ENCODE measurements at places on chromosomes 12 and 14.

DNA sequence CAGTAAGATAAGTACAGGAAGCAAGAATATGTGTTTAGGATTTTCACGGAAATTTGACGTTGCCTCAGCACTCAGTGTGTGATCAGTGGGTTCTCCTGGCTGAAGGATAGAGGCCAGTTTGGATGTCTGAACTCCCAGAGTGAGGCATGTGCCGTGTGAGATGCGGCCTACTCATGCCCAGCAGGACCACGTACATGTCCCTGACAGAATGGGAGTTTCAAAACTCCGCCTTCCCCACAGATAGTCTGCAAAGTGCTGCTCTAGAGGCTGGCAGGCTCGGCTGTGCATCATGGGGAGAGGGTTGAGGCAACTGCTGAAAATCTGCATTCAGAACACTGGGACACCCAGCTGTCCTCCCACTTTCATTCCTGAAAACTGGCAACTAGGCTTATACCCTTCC, 58.3 kb downstream of the NINJ2 start:
- peaks cover 2% of the 10 kb centered on the region for H3K36me3 ChIP-seq
- H3K4me3 ChIP-seq, result no peak overlapping the region
- H3K27me3 ChIP-seq, result no peaks in the 10 kb centered on the region
- DNase-seq, result no peak
- peaks cover 15% of the 10 kb centered on the region for H3K4me1 ChIP-seq

GRCh38 chr12:92085040-92085735, 60.5 kb downstream of the BTG1 start:
- no peaks in the 10 kb centered on the region for H3K36me3 ChIP-seq
- no peak overlapping the region for H3K4me3 ChIP-seq
- H3K4me1 ChIP-seq, result peaks cover 49% of the 10 kb centered on the region
- no peak for DNase-seq

- H3K4me1 ChIP-seq, result no peaks in the 10 kb centered on the region
- no peak overlapping the region for H3K27ac ChIP-seq
- no peak overlapping the region for H3K4me3 ChIP-seq
- no peak for DNase-seq
- no peaks in the 10 kb centered on the region for H3K36me3 ChIP-seq
Measured at GRCh38 chr12:31023271-31023724, 50.4 kb upstream of the DDX11 start.

DNA sequence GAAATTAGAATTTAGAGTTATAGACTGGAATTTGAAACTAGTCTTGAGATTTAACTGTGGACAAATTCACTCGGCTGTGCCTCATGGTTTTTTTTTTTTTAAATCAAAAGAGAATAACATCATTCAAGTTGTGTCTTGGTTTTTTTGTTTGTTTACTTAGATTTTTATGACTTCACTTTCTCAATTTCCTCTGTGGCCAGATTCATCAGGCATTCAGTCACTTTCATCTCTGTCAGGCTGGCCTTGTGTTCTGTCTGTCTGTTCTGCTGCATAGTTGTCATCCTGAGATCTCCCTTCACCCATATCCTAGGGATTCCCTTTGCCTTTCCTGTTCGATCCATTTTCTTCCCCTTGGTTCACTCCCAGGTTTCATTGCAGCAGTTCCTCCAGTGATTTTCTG, 10.0 kb downstream of the MARK3 start:
- peaks cover 4% of the 10 kb centered on the region for H3K36me3 ChIP-seq
- H3K4me1 ChIP-seq, result peaks cover 65% of the 10 kb centered on the region
- no peak for DNase-seq
- no peaks in the 10 kb centered on the region for H3K27me3 ChIP-seq

DNA sequence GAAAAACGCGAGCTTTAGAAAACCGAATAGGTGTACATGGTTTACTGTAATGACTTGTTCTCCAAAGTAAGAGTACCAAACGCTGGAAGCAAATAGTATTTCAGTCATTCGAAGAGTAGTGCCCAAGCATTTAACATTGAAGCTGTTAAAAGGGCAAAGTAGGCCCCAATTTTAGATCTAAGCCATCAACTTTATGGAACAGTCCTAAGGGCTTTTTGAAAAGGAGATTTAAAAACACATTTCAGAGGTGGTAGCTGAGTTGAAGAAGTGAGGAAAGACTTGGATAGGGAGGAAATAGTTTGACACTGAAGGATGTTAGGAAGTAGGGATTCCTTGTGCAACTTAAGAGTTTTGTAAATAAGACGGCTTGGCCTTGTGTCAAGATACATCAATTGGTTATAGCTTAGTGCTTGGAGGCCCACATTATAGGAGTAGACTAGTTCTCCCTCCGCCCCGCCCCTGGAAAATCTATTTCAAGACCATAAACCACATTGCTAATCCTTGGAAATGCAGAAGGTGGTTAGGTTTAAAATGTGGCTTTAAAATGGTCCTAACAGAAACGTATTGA, 783 bp upstream of the TUBA1B start:
- H3K27ac ChIP-seq, result peak overlapping the region; percentile 89
- DNase-seq, result no peak
- peaks cover 3% of the 10 kb centered on the region for H3K27me3 ChIP-seq
- peaks cover 53% of the 10 kb centered on the region for H3K4me1 ChIP-seq

DNA sequence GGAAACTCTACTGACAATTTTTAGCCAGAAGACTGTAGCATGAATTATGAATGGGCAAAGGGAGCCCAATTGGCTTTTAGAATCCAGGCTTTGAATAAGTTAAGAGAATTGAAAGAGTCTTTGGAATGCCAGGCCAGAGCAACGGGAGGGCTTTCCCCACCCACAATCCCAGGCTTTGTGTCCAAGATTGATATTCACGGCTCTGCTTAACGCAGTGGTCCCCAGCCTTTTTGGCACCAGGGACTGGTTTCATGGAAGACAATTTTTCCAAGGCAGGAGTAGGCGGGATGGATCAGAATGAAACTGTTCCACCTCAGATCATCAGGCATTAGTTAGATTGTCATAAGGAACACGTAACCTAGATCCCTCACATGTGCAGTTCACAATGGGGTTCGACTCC, 79.6 kb downstream of the EPS8 start:
- no peaks in the 10 kb centered on the region for H3K36me3 ChIP-seq
- H3K27me3 ChIP-seq, result no peaks in the 10 kb centered on the region
- no peak for DNase-seq
- H3K4me1 ChIP-seq, result no peaks in the 10 kb centered on the region

DNA sequence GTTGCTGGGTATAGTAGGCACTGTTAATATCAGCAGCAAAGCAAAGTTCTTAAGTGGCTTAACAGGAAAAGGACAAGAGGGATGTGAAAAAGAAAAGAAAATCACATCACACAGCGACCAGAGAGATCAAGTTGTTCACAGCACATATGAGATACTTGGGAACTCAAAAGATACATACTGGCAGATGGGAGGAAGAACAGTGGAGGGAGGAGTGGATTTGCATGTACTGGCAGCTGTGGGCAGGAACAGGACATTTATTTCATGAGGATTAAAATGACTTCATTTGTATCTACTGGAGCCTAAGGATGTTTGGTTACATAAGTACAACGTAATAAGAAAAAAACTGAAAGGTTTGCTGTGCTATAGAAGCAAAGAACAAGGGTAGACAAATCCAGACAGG, 136.5 kb upstream of the IFNG-AS1 start:
- DNase-seq, result no peak
- H3K36me3 ChIP-seq, result peaks cover 2% of the 10 kb centered on the region
- H3K4me3 ChIP-seq, result no peak overlapping the region
- H3K27ac ChIP-seq, result no peak overlapping the region
- H3K4me1 ChIP-seq, result no peaks in the 10 kb centered on the region
- H3K27me3 ChIP-seq, result no peaks in the 10 kb centered on the region

GRCh38 chr12:29719381-29719780, 64.4 kb downstream of the TMTC1 start:
- H3K36me3 ChIP-seq, result no peaks in the 10 kb centered on the region
- H3K4me1 ChIP-seq, result no peaks in the 10 kb centered on the region
- H3K4me3 ChIP-seq, result no peak overlapping the region
- H3K27ac ChIP-seq, result no peak overlapping the region
- no peak for DNase-seq

DNA sequence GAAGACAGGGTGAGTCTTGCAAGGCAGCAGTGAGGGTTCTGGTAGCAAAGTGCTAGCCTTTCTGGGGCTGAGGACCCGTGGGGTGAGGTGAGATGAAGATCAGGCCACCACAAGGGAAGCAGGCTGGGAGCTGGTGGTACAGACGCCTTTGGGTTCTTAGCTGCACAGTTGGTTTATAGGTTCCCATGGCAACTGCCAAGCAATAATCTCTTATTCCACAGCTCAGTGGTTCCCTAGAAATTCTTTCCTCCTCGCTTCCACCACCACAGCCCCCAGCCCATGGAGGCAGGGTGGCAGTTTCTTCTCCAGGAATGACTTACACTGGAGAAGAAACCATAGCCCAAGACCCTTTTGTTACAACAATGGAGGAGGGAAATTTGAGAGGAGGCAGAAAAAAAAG, 82.1 kb downstream of the CMKLR1 start:
- H3K36me3 ChIP-seq, result no peaks in the 10 kb centered on the region
- H3K4me1 ChIP-seq, result peaks cover 3% of the 10 kb centered on the region
- no peak for DNase-seq
- H3K4me3 ChIP-seq, result no peak overlapping the region

GRCh38 chr12:22538311-22538710, 6.0 kb downstream of the C2CD5 start:
- H3K4me1 ChIP-seq, result peaks cover 61% of the 10 kb centered on the region
- H3K27me3 ChIP-seq, result no peaks in the 10 kb centered on the region
- H3K36me3 ChIP-seq, result peaks cover 26% of the 10 kb centered on the region

DNA sequence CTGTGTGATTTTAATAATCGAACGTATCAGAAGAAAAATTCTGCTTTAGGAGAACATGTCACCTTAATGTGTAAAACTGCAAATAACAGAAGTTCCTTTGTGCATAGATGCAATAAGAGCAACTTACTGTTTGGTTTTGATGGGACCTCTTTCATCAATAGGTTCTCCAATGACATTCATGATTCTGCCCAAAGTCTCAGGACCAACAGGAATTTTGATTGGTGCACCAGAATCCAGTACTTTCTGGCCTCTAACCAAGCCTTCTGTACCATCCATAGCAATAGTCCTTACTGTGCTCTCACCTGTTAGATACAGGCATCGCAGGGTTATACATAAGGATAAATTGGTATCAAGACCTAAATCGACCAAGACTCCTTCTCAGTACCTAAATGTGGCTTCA, 1.1 kb downstream of the ATP5F1B start:
- peak overlapping the region; percentile 95 for H3K27ac ChIP-seq
- H3K4me1 ChIP-seq, result peaks cover 44% of the 10 kb centered on the region
- H3K27me3 ChIP-seq, result peaks cover 2% of the 10 kb centered on the region
- peaks cover 54% of the 10 kb centered on the region for H3K36me3 ChIP-seq
- DNase-seq, result no peak

GRCh38 chr12:92866418-92866817, 62.7 kb downstream of the EEA1 start:
- DNase-seq, result no peak
- no peaks in the 10 kb centered on the region for H3K27me3 ChIP-seq
- H3K4me3 ChIP-seq, result no peak overlapping the region
- H3K36me3 ChIP-seq, result peaks cover 22% of the 10 kb centered on the region
- H3K27ac ChIP-seq, result no peak overlapping the region

DNA sequence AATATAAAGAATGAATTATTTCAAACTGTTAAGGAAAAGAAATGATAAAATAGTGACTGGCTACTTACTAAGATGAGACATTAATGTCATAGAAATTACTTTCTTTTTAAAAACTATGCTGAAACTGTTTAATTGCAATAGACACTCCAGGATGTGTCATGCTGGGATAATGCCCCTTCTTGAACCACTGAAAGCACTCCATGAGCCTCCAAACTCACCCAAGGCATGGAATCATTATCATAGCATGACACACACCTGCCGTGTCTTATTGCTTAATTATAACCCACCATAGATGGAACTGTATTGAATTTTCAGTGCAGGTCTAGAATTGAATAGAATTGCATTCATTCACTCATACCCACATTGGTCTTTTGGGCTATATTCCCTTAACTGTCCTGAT, 4.3 kb downstream of the MBIP start:
- H3K4me1 ChIP-seq, result peaks cover 64% of the 10 kb centered on the region
- peak overlapping the region; percentile 19 for H3K4me3 ChIP-seq
- peaks cover 26% of the 10 kb centered on the region for H3K36me3 ChIP-seq
- DNase-seq, result no peak
- H3K27me3 ChIP-seq, result peaks cover 5% of the 10 kb centered on the region

DNA sequence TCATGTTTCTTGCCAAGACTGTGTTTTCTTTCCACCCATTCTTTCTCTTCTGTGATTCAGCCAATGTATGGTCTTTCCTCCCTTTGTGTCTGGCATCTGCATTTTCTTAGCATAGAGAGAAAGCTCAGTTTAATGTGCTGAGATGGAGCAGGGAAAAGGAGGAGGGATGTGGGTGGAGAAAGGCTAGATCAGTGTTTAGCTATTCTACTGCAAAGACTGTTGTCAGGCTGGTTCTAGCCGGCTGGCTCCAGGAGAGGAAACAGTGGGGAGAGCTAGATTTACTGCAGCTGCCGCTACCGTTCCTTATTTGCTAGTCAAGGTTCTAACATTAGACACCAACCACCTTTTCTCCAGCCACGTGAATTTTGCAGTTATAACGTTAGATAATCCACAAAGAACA, 5.2 kb upstream of the RIMKLB start:
- peaks cover 14% of the 10 kb centered on the region for H3K4me1 ChIP-seq
- DNase-seq, result no peak
- H3K36me3 ChIP-seq, result no peaks in the 10 kb centered on the region
- H3K27ac ChIP-seq, result no peak overlapping the region
- no peak overlapping the region for H3K4me3 ChIP-seq

DNA sequence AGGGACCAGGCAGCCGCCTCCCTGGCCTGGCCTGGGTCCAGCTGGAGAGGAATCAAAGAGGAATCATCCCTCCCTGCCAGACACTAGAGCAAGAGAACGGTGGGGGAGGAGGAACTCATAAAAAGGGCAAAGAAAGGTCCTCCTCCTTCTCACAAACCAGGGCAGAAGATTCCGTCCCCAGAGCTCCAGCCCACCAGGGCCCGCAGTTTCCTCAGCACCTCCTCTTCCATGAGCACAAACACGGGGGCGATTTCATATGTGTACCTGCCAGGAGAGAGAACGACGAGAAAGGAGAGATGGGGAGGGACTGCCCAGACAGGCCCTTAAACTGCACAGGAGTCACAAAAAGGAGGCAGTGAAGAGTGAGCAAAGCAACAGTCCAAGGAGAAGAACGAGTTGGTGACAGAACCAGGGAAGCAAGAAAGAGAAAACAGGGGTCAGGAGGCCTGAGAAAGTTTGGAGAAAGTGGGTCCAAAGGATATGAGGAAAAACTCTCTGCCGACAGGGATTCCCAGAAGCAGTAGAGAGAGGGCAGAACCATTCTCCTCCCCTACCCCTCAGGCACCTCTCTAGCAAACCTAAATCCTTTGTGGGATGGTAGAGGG, 8.7 kb upstream of the ZNF740 start:
- no peak overlapping the region for H3K27ac ChIP-seq
- DNase-seq, result no peak
- peaks cover 1% of the 10 kb centered on the region for H3K36me3 ChIP-seq
- H3K27me3 ChIP-seq, result no peaks in the 10 kb centered on the region

- no peaks in the 10 kb centered on the region for H3K36me3 ChIP-seq
- H3K27me3 ChIP-seq, result no peaks in the 10 kb centered on the region
- no peak for DNase-seq
- H3K27ac ChIP-seq, result no peak overlapping the region
- H3K4me1 ChIP-seq, result no peaks in the 10 kb centered on the region
- no peak overlapping the region for H3K4me3 ChIP-seq
Measured at GRCh38 chr14:76219873-76220272, 68.2 kb downstream of the GPATCH2L start.

All from activated naive CD8-positive, alpha-beta T cell treated with anti-CD3 and anti-CD28 coated beads, Interleukin-2, amount 50 U/mL, for 24 hours (primary cell).